ENCODE measurements at places on chromosomes 5 and 9. TPM values are rescaled to one million over a fixed set of nuclear protein-coding genes. Genes with fewer than 3 reads are reported as not detected.

PCDHA9 gene
- total RNA-seq, result not detected

FOXD4L3 gene
- not detected for total RNA-seq

OR2K2 gene
- not detected for total RNA-seq

SETX gene
- total RNA-seq, result 39.3 TPM

LCN15 gene
- not detected for total RNA-seq

OR1L4 gene
- not detected for total RNA-seq

C6 gene
- total RNA-seq, result not detected

PCDHB14 gene
- 0.09 TPM for total RNA-seq

CARTPT gene
- not detected for total RNA-seq

SPATA9 gene
- not detected for total RNA-seq

TRMT10B gene
- 12.0 TPM for total RNA-seq

RBM18 gene
- 36.6 TPM for total RNA-seq

PLPPR1 gene
- total RNA-seq, result not detected

TMC1 gene
- total RNA-seq, result not detected

DNA sequence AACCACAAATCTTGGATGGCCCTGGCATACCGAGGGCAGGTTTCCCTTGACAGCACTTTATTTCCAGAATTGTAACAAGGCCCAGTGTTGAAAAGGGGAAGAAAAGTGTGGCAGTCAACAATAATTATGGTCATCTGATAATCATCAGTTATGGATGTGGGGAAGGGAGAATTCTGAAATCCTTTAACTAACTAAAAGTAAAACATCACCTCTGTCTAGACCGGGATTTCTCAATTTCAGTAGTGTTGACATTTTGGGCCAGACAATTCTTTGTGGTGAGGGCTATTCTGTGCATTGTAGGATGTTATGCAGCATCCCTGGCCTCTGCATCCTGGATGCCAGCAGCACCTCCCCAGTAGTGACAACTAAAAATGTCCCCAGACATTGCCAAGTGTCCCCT lies 140.4 kb downstream of the PSAT1 start:
- no peak for DNase-seq

GRCh38 chr5:136295914-136296313 lies 69.4 kb downstream of the TRPC7 start:
- no peak for DNase-seq

DNA sequence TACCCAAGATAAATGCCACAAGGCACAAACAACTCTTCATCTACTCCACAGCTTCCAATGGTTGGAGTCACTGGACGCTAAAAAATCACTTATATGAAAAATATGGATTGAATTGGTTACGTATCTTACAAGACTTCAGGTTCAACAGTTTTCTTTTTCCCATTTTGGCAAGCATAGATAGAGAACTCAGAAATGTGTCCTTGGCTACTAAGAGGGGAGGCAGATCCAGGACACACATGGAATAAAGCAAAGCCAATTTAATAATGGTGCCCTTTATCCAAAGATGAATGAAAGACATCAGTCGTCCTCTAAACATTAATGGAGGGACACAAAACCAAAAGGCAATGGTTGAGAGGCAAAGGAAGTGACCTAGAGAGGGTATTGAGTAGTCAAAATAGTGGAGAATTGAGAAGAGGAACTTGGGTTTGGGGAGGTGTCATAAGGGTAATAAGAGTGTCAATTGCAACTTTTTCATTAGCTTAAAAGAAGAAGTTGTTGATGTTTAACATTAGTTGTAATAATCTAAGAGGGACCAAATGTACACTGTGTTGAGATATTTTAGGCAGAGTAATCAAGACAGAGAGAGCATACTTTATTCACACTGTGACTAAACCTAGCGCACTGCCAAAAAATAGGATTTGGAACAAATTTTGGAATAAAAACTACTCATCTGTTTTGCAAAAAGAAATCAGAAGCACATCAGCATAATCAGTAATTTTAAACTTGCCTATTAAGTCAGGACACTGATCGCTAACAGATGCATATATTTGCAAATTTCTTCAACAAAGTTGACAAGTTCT lies 308.2 kb downstream of the ARL15 start:
- no peak for DNase-seq

GRCh38 chr9:122403381-122404000 lies 32.7 kb downstream of the PTGS1 start:
- DNase-seq, result no peak

GRCh38 chr9:32596096-32596865 lies 23.3 kb upstream of the NDUFB6 start:
- DNase-seq, result no peak

- DNase-seq, result no peak
Observed at GRCh38 chr9:26357803-26358344, 534.7 kb downstream of the CAAP1 start.

DNA sequence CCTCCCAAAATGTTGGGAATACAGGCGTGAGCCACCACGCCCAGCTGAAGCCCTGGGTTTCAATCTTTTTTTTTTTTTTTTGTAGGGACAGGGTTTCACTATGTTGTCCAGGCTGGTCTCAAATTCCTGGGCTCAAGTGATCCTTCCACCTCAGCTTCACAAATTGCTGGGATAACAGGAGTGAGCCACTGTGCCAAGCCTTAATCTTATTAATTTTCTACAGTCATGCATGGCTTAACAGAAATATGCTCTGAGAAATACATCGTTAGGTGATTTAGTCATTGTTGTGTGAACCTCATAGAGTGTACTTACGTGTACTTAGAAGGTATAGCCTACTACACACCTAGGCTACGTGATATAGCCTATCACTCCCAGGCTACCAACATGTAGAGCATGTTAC lies 31.0 kb downstream of the GLDC start:
- no peak for DNase-seq

- DNase-seq, result no peak
Observed at GRCh38 chr9:136685790-136686533, 1.3 kb downstream of the AGPAT2 start.

DNA sequence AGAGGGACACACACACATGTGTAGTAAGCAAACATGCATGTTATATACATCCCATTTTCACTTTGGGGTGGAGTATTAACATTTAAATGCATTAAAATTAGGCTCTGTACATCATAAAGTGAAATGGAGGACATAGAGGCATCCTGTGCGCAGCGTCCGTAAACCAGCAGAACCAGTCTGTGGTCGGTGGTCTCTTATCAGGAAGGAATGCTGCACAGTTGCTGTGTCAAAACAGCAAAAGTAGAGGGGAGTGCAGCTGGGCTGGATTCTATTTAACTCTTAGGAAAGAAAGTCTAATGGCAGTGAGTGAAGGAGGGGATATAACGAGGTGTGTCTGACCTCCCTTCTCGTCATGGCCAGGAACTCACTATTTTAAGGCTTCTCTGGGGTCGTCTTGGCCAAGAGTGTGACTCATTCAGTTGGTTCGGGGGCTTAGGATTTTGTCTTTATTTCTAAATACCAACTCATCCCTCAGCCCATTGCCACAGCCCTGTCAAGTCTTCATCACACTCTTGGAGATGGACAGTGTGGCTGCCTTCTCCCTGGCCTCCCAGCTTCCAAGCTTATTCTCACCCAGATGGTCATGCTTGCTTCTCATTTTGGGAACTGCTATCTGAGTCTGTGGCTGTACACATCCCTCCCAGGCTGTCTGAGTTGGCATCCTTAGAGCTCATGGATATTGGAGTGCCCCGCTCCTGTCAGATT lies 20.1 kb upstream of the CXCL14 start:
- DNase-seq, result no peak

DNA sequence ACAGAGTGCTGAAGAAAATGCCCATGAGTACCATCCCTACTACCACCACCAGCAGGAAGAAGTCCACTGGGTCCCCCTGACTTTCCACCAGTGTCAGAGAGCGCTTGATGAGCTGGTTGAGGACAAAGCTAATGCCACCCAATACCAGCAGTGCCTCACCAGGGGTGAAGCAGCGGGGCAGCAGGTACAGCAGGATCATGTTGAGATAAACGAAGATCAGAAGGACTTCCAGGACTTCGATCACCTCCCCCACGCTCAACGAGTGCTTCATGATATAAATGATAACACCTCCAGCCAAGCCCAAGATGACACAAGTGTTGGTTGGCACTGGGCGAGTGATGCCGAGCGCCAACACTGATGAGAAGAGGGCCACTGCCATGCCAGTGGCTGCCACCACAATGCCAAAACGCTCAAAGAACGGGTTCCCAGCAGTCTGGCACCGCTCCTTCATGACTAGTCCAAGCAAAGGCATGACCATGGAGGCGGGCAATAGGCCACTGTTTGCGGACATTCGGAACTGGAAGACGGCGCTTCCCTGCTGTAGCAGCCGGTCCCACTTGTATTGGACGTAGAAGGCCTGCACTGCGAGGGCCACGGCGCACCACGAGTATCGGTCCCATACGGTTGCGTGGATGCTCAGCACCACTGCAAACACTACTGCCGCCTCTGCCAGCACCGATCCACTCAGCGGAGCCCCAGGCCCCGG lies 679 bp downstream of the DOLK start:
- DNase-seq, result no peak

DNA sequence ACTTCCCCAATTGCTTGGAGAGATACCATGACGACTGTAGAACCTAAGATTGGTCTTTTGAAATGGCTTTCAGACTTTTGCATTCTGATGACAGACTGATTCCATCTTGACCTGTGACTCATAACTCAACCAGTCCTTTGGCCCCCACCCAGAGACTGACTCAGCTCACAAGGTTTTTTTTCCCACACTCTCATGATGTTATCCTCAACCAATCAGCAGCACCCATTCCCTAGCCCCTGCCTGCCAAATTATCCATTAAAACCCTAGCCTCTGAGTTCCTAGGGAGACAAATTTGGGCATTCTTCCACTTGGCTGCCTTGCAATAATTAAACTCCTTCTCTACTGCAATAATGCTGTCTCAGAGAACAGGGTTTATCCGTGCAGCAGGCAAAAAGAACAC lies 1263.3 kb upstream of the CDH9 start:
- DNase-seq, result no peak

DNA sequence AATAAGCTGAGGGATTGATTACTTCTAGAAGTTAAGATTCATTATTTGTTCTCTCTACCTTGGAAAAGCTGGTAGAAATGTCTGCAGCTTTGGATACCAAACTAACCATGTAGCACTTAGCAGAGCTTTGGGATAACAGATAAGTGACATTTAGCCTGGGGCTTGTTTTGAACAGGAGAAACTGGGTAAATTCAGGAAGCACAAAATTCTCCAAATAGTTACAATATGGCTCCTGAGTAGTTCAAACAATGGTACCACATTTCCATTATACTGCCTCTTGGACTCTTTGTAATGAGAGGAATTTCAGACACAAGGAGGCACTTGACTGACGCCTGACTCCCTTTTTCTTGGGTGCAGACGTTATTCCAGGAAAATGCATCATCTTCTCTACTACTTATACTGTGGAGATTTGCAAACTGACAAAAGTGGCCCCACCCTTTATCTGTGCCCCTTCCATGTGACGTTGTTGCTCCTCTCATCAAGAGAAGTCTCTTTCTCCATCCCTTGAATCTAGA lies 22.5 kb downstream of the PRUNE2 start:
- DNase-seq, result no peak

Measured in CD8-positive, alpha-beta memory T cell (primary cell).